ENCODE measurements at places on chromosomes 3 and 15. TPM values are rescaled to one million over a fixed set of nuclear protein-coding genes. Genes with fewer than 3 reads are reported as not detected.

The SAMD7 gene
- total RNA-seq = not detected

The CPNE9 gene
- total RNA-seq = not detected

The NR2E3 gene
- total RNA-seq = 0.14 TPM

The SKOR1 gene
- total RNA-seq = under 0.01 TPM

The ACP3 gene
- total RNA-seq = 5.0 TPM

The TMCO5A gene
- not detected for total RNA-seq

The NRG4 gene
- total RNA-seq = 0.85 TPM

The SLC26A6 gene
- total RNA-seq = 33.1 TPM

The FAM107A gene
- not detected for total RNA-seq

The AADACL2 gene
- total RNA-seq = not detected

The PARP15 gene
- total RNA-seq = 0.21 TPM

All from nasal cavity respiratory epithelium epithelial cell of viscerocranial mucosa (primary cell).